ENCODE measurements at places on chromosomes 4 and X. TPM values are rescaled to one million over a fixed set of nuclear protein-coding genes. Genes with fewer than 3 reads are reported as not detected.

DNA sequence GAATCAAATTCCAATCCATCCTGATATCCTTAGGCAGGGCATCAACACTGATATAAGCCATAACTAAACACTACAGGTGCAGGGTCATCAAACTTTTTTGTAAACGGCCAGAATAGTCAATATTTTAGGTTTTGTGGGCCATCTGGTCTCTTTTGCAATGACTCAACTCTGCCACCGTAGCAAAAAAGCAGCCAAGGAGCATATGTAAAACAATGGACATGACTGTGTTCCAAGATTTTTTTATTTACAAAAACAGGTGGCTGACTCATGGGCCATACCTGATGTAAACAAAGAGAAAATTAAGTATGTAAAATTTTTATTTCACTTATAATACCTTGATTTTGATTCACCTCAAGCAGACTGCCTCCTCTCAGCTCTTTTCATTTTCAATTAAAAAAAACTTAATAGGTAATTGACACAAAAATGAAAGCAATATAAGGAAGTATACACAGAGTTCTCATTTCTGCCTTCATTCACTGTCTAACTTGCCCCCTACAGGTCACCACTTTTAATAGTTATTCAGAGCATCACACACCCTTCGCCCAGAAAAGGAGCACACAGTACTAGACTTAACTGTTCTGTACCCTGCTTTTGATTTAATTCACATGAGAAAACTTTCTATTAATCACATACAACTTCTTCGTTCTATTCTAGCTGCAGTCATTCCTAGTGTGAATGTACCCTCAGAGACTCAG is 35.3 kb upstream of the GPM6B start:
- DNase-seq, result no peak

DNA sequence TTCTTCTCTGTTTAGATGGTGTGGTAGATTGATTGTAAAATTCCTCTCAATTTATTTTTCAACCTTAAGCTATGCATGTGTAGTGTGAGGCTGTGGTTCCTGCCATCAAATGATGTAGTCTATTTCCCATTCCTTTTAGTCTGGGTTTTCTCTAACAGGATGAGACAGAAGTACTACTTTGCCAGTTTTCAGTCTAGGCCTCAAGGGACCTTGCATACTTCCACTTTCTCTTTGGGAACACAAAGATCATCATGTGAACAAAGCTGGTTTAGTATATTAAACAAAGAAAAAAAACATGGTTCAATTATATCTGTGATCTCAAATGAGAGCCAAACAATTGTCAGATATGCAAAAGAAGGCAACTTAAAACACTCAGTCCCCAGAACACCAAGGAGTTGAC is 1284.0 kb downstream of the RAPGEF2 start:
- DNase-seq, result no peak

DNA sequence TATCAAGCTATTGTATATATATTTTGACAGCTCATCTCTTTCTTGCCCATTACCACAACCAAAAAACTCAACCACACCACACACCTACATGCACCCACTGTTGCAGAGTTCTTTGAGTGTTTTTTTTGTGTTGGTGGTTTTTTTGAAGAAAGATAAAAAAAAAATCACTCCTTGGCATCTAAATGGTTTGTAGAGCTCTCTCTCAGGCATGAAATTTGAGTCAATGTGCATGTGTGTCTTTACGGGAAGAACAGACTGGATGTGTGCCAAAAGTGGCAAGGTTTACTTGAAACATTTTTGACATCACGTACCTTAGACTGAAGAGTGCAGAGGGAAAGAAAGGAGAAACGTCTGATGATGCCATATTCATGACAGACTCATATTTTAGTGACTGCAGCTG is 154.2 kb downstream of the FHIP1A start:
- no peak for DNase-seq

DNA sequence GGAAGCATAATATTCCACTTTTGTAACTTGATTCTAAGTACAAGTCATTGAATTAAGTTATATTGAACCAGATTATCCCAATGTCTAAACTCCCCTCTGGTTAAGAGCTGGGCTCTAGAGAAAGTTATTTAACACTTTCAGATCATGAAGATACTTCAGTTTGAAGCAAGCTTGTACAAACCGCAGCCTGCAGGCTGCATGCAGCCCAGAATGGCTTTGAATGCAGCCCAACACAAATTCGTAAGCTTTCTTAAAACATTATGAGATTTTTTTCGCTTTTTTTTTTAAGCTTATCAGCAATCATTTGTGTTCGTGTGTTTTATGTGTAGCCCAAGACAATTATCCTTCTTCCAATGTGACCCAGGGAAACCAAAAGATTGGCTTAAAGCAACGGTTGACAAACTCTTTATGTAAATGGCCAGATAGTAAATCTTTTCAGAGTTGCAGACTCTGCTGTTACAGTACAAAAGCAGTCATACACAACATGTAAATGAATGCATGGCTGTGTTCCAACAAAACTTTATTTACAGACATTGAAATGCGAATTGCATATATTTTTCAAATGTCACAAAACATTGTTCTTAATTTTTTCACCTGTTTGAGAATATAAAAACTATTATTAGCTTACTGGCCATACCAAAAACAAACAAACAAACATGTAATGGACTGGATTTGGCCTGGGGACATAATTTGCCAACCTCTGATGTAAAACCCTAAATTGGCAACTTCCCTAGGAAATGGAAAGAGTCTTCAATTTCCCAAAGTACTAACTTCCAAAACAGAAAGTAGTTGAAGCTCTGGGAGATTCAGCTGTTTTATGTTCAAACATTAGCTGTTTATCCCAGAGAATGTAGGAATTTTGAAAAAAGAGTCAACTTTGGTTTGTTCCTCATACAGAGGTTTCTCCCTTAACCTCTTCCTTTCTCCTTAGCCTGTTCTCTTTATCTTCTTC is 201.1 kb upstream of the MBNL3 start:
- no peak for DNase-seq

- no peak for DNase-seq
These were observed 1296.1 kb upstream of the PABPC4L start for GRCh38 chr4:135497563-135498152.

DNA sequence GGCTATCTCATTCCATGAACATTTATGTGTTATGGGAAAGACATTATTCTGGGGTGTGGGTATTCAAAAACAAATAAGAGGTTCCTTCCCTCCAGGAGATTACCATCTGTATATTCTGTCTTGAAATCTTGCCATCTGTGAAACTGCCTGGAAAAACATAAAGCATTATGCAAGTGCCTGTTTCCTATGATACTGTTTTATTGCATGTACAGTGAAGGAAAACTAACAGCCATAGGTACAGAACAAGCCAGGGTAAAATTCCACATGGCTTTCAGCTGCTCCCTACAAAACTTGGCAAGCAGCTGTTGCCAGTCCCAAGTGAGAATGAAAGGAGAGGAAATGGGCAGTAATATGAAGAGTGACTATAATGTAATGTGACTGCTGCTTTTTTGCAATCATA is 136.0 kb downstream of the GUCY2F start:
- DNase-seq, result no peak

DNA sequence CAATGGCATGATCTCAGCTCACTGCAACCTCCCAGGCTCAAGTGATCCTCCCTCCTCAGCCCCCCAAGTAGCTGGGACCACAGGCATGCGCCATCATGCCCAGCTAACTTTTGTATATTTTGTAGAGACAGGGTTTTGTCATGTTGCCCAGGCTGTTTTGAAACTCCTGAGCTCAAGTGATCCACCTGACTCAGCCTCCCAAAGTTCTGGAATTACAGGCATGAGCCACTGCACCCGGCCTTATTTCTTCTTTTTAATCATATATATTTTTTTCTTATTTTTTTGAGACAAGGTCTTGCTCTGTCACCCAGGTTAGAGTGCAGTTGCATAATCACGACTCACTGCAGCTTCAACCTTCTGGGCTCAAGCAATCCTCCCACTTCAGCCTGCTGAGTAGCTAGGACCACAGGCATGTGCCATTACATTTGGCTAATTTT is 184.0 kb downstream of the TSPAN5 start:
- DNase-seq, result no peak

DNA sequence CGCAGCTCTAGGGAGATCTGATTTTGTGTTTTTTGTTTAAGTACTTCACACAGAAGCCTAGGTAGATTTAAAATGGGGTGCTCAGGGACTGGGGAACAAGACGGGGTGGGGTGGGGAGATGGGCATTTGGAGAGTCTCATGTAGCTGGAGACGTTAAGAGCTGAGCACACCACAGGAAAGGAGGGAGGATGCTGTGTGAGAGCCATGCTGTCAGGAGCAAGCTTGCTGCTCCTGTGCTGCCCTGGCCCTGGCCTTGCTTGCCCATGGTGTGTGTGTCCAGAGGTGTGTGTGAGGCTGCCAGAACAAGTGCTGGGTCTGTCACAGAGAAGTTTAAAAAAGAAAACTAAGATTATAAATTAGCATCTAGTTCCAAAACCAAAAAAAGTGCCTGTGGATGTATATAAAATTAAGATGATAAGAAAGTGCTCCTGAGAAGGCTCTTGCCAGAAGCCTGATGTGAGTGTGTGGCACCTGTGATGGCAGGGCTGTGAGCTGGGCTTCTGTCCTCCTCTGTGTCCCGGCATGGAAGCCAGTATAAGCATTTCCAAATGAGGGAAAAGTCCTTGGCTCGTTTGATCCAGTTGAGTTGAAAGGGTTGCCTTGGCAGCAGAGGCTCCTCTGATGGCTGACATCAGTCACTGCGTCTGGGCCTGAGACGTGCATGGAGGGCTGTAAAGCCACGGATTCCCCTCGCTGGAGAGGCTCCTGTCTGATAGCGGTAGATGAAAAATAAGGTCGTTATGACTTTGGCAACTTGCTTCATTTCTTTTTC is 63.5 kb downstream of the NELFA start:
- DNase-seq, result no peak

IL2 gene
- not detected for total RNA-seq

NFKB1 gene
- total RNA-seq, result 11.1 TPM

BTC gene
- total RNA-seq, result 1.5 TPM

CT45A1 gene
- total RNA-seq, result not detected

PFKFB1 gene
- 0.45 TPM for total RNA-seq

All from cerebellum (tissue), 4 donors.